ENCODE measurements at places on chromosomes 6 and 20.

GRCh38 chr20:32878820-32879219 lies 20.1 kb downstream of the EFCAB8 start:
- DNase-seq, result no peak

GRCh38 chr20:33933469-33933909 lies 60.2 kb upstream of the RALY start:
- peak; percentile 94 for DNase-seq

DNA sequence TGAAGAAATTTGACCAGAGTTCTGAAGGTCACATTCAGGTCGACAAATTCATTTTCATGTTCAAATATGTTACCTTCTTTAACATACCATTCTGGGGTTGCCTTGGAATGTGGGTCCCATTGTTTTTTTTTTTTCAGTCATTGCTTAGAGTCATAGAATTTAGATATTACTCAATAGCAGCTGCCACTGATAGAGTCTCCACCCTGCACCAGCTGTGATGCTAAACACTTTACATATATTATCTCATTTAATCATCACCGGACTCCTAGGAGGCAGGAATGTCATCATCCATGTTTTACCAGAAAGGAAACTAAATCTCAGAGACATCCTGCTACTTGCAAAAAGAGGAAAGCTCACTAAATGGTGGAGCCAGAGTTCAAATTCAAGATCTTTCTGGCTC lies 204.7 kb downstream of the ESR1 start:
- no peak for DNase-seq

GRCh38 chr20:31485450-31486339 lies 10.6 kb downstream of the REM1 start:
- DNase-seq, result no peak

GRCh38 chr6:18004256-18004985 lies 17.0 kb upstream of the KIF13A start:
- DNase-seq, result no peak

- no peak for DNase-seq
Observed at GRCh38 chr6:15320693-15321092, 74.8 kb downstream of the JARID2 start.

- peak; percentile 60 for DNase-seq
Observed at GRCh38 chr6:74574794-74575193, 631.1 kb downstream of the COL12A1 start.

- no peak for DNase-seq
Observed at GRCh38 chr6:133100865-133101264, 140.3 kb upstream of the EYA4 start.

GRCh38 chr20:50280851-50281655 lies 90.4 kb downstream of the CEBPB start:
- no peak for DNase-seq

GRCh38 chr6:167567142-167568033 lies 242.5 kb downstream of the TTLL2 start:
- DNase-seq, result peak; percentile 78

DNA sequence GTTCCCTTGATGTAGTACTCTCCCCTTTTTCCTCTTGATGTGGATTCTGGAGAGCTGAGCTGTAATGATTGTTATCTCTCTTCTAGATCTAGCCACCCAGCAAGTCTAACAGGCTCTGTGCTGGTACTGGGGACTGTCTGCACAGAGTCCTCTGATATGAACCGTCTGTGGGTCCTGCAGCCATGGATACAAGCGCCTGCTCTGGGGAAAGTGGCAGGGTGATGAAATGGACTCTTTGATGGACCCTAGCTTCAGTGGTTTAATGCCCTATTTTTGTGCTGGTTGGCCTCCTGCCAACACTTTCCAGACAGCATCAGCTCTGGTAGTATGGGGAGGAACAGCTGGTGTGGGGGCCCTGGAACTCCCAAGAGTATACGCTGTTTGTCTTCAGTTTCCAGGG lies 216.3 kb downstream of the ADGRG6 start:
- no peak for DNase-seq

DNA sequence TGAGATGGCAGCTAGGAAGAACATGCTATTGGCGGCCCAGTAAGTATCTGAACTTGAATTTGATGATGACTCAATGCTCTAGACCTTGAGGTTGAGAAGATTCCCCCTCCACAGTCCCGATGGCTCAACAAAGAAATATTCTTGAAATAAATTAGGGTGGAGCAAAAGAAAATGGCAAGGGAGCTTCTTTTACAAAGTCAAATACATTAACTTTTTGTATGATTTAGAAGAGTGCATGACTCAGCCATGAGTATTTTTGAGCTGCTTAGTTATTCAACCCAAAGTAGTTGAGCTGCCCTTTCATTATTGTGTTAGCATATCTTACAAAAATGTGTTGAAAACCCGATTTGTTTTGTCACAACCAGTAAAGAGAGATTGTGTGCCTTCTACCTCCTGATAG lies 7.6 kb downstream of the TFAP2C start:
- DNase-seq, result no peak

GRCh38 chr20:53142225-53143127 lies 170.3 kb downstream of the TSHZ2 start:
- DNase-seq, result no peak

- peak; percentile 12 for DNase-seq
Observed at GRCh38 chr6:52877168-52877567, 32.3 kb downstream of the GSTA3 start.

DNA sequence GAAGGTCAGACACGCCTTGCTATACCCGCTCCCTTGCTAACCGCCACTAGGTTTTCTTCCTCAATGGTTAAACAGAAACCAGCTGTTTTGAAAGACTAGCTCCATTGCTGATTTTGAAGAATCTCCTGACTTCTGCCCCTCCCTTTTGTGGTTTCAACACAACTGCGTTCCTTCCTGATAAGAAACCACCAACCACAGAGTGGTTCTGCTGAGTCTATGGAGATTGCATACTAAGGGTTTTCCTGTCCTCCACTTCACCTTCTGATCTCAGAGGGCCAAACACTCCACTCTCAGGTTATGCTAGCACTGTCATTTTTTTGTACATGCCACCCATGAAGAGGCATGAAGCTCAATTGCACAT lies 207.9 kb downstream of the MYLK4 start:
- peak; percentile 40 for DNase-seq

- peak; percentile 48 for DNase-seq
Observed at GRCh38 chr20:50224531-50225255, 34.1 kb downstream of the CEBPB start.

DNA sequence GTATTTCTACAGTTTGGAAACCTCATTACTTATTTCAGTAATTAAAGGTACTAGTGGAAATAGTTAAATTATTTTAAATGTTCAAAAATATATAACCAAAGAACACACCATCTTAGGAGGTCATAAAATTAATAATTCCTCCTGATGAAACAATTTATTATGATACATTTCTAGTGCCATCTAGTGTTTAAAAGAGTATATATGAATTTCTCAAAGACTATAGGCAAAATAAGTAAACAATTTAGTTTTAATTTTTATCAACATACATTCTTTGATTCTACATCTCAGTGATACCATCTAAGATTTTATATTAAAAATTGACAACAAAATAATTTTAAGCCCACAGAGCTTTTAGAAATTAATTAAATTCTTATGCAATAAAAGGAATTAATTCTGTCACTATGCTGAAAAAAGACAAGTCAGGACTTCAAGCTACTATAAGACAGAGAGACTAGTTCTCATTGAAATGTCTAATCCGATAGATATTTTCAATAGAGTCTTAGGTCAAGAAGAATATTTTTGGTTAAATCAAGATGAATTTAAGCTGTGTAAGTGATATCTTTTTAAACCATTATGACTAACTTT lies 107.8 kb upstream of the RNF217 start:
- DNase-seq, result peak; percentile 30

DNA sequence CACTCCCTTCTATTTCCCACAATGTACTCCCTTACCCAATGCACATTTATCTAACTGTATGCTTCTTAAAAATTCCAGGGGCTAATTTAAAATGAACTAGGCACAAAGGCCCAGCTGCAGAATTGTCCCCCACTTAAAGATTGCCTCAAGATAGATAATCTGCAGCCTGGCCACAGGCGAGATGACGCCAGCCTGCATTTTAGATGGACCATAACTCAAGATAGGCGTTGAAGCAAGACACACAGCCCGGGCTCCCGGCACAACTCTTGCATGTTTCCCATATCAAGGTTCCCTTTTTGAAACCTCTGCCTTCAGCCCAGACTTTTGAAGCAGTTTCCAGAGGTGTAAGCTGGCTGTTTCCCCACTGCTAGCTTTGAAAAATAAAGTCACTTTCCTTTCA lies 3.2 kb upstream of the REPS1 start:
- DNase-seq, result no peak

DNA sequence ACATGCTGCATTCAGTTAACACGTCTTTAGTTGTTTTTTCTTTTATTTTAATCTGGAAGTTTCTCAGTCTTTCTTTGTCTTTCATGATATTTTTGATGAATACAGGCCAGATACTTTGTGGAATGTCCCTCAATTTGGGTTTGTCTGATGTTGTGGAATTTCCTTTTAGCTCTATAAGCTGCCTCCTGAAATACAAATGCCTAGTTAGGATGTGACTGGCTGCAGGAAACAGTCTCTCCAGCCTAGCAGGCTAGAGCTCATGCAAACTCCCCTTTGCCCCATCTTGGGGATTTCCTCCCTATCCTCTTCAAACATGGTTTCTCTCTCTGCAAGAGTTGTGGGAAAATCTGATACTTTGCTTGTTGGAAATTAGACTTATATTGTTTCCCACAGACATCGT lies 89.3 kb upstream of the JAG1 start:
- no peak for DNase-seq

DNA sequence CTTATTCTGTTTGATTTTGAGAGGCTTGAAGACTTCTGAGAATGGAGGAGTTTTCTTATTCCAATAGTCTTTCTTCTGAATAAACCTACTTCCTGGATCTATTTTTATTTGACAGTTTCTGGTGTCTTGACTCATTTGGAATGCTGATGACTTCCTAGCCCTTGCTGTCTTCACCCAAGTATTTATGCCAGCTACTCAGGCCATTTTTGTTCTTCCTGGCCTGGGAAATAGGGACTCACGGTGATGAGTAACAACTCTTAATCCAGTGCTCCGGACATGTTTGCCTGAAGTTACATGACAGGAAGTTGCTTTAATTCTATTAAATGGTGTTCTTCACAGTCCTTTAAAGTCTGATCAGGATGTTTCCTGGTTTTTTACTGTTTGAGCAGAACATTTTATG lies 272.1 kb upstream of the EYS start:
- no peak for DNase-seq

DNA sequence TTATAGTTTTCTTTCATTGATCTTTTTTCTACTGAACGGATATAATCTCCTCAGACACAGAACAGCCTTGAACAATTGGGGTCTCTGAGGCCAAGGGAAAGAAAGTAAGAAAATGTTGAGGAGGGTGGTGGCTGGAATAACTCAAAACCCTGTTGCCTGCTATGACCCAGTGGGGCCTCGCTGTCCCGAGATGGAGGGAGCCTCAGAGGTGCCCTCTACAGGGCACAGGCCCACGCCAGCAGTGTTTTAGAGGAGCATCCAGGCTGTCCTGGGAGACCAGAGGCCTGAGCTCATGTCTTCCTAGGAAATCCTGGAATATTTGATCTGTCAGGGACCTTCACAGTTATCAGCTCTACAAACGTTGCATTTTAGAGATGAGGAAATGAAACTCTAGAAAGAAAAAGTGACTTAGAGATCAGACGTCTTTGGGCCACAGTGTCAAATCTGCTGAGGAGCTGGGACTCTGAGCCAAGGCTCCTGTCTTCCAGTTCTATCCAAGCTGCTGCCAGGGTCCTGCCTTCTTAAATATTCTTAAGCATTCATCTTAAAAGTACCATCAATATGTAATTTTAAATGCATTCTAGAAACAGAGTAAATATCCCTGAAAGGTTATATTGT lies 26.3 kb downstream of the ALDH5A1 start:
- peak; percentile 78 for DNase-seq

DNA sequence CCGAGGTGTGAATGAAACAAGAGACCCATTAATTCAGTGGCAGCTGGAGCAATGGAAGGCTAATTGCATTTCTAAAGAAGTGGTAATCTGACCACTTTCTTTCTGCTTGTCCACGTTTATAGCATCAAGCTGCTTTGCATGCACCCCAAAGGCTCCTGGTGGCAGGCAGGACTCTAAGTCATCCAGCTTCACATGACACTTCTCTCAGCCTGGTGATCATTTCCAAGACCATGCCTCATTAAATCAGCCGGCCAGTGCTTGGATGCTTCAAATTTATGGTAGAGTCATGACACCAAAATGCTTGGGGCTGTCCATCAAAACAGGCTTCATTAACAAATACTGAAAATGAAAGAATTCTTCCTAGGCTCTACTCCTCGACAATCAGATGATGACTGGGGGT lies 614.9 kb downstream of the DOK5 start:
- DNase-seq, result no peak

- DNase-seq, result no peak
Observed at GRCh38 chr20:45359069-45359405, 3.9 kb upstream of the SYS1 start.

DNA sequence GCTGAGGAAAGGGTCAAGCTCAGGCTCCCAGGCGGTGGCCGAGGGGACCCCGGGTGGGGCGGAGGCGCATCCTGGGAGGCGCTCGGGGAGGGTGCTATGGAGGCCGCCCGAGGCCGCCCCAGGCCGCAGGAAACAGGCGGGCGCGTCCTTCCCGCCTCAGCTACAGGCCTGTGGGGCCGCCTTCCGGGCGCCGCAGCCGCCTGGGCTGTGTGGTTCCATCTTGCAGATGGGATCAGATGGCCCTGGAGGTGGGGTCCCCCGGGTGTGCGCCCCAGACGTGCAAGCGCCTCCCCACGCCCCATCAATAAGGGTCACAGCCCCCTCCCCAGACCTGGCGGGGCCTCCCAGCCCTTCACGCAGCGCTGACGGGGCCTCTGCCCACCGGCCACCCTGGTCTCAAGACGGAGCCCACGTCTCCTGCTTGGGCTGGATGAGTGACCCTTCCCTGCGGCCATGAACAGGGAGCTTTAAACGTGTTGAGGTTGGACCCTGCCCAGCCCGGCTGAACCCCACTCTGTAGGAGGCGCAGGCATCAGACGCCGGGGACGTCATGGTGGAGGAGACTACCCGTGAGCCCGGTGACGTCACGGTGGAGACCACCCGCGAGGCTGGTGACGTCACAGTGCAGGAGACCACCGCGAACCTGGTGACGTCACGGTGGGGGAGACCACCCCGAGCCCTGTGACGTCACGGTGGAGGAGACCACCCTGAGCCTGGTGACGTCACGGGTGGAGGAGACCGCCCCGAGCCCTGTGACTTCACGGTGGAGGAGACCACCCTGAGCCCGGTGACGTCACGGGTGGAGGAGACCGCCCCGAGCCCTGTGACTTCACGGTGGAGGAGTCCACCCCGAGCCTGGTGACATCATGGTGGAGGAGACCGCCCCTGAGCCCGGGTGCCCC lies 267.0 kb downstream of the DLL1 start:
- DNase-seq, result no peak

- DNase-seq, result peak; percentile 46
Observed at GRCh38 chr6:146111881-146112450, 83.1 kb downstream of the GRM1 start.

DNA sequence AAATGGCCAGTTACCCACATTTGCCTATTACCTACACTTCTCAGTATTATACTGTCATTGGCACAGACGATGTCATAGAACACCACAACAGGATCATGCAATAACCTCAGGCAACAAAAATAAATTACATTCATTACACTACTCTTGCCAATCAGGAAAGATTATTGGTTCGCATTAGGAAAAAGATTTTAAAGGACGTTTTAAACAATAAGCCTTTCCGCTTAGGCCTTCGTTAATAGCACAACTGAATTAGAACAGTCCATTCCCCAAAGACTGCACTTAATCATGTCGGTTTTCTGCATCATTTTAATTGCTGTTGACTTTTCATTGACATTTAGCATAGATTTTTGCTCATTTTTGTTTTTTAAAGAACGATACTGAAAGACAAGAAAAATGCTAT lies 912 bp upstream of the SENP6 start:
- no peak for DNase-seq

Data from SK-MEL-5 (cell line).